Stimulated activated CD8-positive, alpha-beta memory T cell treated with anti-CD3 and anti-CD28 coated beads, Interleukin-7, amount 100 ng/mL, for 1 hour (primary cell): ENCODE measurements at places on chromosomes 7 and 10.

DNA sequence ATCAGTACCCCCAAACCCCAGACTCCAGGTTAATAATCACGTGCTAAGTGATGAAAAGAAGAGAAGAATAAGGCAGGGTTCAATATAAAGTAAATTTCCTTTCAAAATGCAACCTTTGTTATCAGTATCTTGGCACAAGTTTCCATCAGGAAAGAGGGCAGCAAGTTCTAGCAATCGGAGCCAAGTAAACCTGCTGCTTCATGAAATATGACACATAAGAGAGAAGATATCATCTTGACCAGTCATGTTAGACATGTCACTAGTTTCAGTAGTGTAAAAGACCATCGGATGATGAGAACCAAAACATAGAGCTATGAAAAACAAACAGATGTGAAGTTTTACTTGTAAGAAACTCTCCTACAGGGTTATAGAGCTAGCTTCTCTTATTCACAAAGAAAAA, 44.0 kb downstream of the AASS start:
- no peak for DNase-seq

DNA sequence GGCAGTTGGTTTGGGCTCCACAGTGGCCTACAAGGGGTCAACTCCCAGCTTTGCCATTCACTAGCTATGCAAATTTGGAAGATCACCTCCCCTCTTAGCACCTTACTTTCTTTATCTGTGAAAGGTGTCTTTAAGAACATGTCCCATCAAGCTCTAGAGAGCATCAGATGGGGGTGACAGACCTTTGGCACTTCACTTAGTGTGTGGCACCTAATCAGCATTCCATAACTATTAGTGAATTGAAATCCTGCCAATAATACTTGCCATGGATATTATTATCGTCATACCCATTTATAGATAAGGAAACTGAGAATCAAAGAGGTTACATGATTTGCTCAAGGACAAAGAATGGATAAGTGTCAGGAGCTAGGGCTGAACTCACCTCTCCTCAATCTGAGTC, 51.9 kb downstream of the PLPP4 start:
- no peak for DNase-seq

DNA sequence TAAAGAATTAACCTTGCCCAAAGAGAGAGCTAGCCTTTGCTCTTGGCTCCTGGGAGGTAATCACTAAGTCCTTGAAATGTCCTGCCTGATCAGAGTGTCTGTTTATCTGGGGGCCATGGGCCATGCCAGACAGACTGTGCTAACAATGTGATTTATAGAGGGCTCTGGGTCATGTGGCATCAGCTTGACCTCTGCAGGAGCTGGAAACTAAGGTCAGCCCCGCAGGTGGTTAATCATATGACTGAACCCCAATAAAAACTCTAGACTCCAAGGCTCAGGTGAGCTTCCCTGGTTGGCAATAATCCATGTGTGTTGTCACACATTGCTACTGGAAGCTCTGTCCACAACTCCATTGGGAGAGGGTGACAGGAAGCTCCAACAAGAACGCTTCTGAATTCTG, 47.5 kb downstream of the NDUFB2 start:
- no peak for DNase-seq

DNA sequence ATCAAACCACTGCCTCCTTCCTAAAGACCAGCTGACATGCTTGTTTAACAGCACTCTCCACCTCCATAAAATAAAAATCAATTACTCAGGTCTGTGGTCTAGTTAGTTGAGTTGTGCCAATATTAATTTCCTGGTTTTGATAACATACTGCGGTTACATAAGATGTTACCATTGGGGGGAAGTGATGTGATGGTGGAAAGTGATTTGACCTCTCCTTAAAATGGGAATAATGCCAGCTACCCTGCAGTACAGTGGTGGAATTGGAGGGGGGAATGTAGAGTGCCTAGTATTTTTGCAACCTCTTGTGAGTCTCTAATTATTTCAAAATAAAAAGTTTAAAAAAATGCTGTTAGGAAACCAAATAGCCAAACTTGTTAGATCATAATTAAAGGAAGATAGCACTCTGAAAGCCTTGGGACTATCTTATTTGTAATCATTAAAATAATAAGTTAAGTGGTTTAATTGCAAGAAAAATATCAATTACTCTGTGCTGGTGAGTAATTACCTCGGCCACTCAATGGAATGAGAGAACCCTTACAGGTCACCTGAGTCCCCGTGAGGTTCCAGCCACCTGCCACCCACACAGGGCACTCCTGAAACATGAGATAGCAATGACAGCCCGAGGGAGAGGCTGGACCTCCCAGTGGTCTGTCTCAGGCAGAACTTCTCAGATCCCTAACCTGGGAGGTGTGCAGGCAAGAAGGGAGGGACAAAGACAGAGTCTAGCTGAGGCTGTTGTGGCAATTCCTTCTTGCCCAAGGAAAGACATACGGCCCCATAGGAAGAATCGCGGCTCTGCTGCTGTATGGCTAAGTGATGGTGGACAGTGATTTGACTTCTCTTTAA, 94.1 kb downstream of the SH3PXD2A start:
- no peak for DNase-seq

DNA sequence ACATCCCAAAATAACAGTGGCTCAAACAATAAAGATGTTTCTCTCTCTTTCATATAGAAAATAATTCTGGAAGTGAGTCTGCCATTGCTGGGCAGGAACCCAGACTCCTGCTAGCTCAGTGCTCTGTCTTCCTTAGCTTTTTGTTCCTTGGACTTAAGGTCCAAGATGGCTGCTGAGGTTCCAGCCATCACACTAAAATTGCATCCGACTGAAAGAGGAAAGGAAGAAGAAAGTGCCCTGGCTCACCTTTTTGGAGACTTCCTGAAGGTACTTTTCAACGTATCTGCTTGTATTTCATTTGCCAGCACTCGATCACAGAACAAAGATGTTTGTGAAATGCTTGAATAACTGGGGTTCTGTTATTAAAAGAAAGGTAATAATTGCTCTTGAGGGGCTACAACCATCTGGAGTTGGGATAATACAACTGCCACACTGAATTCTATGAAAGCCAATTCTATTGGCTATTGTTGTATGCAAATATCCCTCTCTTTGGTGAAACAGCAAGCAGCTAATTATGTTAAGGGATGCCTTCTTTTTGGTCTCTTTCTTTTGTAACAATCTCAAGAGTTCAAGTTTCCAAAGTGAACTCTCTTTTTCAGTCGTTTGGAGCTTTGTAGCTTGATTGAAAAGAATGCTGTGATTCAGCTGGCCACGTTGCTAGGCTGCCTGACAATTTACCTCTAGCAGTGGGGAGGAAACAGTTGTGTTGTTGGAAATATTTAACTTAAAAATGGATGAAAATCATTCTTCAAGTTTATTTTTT, 83.9 kb downstream of the BAMBI start:
- no peak for DNase-seq

DNA sequence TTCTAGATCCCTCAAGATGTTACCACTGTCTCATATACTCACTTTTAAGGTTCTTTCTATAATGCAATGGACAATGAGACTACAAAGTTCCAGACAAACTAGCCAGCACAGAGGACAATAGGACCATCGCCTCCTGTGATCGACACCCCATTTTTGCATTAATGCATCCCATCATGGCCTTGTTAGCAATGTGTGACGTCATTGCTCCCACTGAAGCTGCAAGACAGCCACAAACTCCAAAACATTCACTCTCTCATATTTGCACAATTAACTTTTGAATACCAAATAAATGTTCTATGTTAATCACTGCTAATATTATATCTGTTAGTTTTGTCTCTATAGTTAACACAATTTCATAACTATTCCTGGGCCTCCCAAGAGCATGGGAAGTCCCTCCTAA, 88.8 kb upstream of the TMEM72 start:
- DNase-seq, result no peak
